ENCODE measurements at places on chromosomes 5 and 9.

GRCh38 chr5:179870952-179871351 is 12.3 kb upstream of the MRNIP start:
- DNase-seq: no peak

DNA sequence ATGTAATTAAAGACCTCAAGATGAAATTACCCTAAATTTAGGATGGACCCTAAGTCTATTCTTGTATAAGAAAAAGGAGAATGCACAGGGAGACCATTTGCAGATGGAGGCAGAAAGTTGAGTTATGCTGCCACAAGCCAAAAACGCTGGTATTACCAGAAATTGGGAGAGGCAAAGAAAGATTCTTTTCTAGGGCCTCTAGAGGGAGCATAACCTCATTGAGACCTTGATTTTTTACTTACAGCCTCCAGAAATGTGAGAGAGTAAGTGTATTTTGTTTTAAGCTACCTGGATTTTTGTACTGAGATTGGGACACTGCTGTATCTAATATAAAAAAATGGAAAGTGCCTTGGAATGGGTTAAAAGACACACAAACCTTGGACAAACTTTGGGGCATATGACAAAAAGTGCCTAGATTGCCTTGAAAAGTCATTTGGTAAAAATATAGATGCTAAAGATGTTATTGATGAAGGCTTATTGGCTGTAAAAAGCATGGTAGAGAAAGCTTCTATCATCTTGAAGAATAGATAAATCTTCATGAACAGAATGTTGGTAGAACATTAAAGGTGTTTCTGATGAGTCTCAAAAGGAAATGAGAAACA is 174.7 kb upstream of the PRDM9 start:
- no peak for DNase-seq

DNA sequence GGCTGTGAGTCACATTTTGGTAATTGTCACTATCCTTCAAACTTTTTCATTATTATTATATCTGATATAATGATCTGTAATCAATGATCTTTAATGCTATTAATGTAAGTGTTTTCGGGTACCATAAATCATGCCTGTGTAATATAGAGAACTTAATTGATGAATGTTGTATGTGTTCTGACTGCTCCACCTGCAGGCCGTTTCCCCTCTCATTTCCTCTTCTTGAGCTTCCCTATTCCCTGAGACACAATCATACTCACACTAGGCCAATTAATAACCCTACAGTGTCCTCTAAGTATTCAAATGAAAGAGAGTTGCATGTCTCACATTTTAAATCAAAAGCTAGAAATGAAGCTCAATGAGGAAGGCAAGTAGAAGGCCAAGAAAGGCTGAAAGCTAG is 420.9 kb upstream of the SGCD start:
- no peak for DNase-seq

- no peak for DNase-seq
Measured at GRCh38 chr9:117151716-117152115, 263.1 kb downstream of the ASTN2 start.

- DNase-seq: no peak
Measured at GRCh38 chr5:160787240-160787639, 64.8 kb downstream of the ATP10B start.

GRCh38 chr5:57824047-57824446 is 341.4 kb upstream of the ACTBL2 start:
- peak; percentile 94 for DNase-seq

GRCh38 chr5:150540615-150541396 is 32.9 kb downstream of the NDST1 start:
- DNase-seq: peak; percentile 88
